RPMI8226 (cell line): ENCODE measurements at places on chromosomes 13 and 19.
A peak's percentile ranks its signal among the peaks of the same experiment; 100 is the strongest.

- no peak for DNase-seq
These were observed 4.9 kb upstream of the SBK3 start for GRCh38 chr19:55550321-55550650.

DNA sequence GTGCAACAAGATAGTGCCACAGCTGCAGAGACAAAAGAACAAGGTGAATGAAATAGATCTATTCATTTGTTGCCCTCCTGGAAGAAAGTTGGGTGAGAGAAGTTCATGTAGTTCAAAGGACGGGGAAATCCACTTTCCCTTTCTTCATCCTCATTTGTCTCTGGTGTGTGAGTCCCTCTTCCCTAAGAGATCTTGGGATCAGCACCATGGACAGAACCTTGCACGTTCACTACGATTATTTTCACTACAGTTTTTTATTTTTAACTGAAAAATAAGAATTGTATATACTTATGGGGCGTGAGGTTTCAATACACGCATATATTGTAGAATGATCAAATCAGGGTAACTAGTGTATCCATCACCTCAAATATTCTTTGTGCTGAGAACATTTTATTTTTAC, 29.2 kb downstream of the NLRP5 start:
- peak; percentile 54 for DNase-seq

- no peak for DNase-seq
These were observed 28.9 kb upstream of the POSTN start for GRCh38 chr13:37627428-37627827.

- no peak for DNase-seq
These were observed 909.5 kb upstream of the GPC6 start for GRCh38 chr13:92317066-92317465.

- DNase-seq: peak; percentile 78
These were observed 11.5 kb upstream of the CYP4F3 start for GRCh38 chr19:15629003-15629880.

DNA sequence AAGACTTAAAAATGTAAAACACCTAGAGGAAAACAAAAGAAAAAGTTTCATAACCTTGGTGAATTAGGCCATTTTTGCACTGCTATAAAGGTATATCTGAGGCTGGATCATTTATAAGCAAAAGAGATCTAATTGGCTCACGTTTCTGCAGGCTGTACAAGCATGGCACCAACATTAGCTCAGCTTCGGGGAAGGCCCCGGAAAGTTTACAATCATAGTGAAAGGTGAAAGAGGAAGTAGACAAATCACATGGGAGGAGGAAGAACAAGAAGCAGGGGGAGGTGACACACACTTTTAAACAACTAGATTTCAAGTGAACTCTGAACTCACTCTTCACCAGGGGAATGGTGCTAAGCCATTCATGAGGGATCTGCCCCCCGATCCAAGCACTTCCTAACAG, 1358.5 kb upstream of the PCDH9 start:
- DNase-seq: peak; percentile 66

DNA sequence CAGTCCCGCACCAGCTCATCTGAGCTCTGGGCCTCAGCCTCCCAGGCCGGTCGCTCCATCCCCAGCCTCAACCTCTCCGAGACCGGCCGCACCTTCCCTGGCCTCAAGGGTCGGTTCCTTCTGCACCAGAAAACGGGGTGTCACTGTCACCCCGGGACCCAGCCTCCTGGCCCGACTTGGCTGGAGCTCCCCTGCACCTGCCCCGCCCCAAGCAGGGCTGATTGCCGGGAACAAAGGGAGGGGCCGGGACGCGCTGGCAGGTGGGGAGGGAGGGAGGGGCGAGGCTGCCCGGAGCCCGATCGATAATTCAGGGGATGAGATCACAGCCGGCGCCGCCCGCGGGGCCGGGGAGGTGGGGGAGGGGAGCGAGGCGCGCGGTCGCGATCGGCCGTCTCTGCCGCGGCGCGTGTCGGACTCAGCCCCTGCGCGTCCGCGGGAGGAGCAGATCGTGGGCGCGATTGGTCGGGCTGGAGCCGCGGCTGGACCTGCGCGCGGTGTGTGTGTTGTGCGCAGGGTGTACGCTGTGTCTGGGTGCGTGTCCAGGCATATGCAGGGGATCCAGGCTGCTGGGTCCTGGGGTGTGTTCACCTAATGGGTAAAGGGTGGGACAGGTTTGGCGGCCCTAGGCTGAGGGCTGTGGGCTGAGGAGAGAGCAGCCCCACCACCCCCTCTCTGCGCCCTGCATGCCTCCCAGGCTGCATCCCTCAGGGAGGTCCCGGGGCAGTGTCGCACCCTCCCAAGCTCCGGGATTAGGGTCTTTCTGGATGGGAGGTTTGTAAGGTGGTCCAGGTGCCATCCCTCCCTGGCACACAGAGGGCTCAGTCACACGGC, 1.1 kb upstream of the SHC2 start:
- DNase-seq: no peak

DNA sequence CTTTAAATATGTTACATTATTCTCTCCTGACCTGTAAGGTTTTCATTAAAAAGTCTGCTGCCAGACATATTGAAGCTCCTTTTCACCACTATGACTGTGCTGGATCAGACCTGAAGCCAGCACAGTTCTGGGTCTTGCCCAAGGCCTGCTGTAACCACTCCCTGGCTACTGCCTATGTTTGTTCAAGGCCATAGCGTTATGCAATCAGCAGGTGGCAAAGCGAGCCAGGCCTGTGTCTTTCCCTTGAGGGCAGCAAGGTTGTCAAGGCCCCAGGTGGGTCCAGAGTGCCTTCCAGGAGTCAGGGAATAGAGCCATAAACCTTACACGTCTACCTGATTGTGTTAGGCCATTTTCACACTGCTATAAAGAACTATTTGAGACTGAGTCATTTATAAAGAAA, 496.8 kb upstream of the PCDH9 start:
- no peak for DNase-seq

GRCh38 chr13:50140153-50140552, 124.9 kb downstream of the KCNRG start:
- no peak for DNase-seq

DNA sequence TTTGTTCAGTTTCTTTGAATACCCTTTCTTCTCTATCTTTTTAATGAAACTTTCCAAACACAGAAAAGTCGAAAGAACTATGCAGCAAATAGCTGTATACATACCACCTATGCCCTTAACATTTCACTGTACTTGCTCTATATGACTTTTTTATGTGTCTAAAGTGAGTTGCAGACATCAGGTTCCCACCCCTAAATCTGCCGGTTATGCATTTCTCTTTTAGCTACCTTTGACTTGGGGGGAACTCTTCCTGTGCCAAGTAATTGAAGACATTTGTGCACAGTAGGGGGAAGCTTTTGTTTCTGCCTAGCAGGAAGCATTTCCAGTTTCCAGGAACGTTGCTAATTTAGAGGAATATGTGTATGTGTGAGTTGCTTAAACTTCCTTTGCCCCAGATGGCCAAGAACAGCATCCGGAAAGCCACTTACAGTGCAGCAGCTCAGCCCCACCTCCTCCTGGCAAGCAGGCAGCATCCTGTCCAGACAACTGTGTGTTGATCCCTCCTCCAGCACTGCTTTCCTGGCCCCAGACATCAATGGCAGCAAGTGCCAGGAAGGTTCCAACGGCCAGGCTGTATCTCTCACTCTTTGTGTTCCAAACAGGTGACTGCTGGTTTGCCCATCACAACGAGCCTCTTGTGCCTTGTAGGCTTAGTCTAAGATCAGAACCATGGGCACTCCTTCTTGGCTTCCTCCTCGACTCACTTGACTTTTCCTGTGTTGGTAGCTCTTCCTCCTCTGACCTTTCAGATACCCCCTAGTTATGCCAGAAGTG, 14.7 kb upstream of the GRAMD1A start:
- DNase-seq: no peak

DNA sequence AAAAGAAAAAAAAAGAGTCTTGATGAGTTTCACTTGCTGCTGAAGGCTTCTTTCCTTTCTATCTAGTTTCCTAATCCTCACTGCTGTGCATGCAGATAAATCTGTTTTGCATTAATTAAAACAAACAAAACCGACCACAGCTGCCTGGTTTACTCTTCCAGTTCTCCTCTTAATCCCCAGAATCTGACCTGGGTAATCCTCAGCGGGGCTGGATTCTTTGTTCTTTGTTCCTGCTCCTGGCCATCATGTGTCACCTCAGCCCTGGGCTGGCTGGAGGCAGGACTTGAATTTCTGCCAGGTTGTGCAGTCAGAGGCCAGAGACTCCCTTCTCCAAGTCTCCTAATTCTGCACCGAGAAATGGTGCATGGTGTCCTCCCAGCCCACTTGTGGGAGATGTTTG, 52.2 kb upstream of the CYP4F8 start:
- peak; percentile 63 for DNase-seq

GRCh38 chr13:91657283-91657682, 258.9 kb downstream of the GPC5 start:
- no peak for DNase-seq

DNA sequence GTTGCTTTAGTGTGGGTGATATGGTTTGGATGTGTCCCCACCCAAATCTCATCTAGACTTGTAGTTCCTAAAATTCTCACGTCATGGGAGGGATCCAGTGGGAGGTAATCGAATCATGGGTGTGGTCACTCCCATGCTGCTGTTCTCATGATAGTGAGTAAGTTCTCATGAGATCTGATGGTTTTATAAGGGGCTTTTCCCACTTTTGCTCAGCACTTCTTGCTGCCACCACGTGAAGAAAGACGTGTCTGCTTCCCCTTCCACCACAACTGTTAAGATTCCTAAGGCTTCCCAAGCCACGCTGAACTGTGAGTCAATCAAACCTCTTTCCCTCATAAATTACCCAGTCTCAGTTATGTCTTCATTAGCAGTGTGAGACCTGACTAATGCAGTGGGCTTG, 26.0 kb downstream of the OR10H4 start:
- no peak for DNase-seq

- no peak for DNase-seq
These were observed 2358.5 kb upstream of the PCDH20 start for GRCh38 chr13:63774133-63774532.

- no peak for DNase-seq
These were observed 10.0 kb downstream of the NKPD1 start for GRCh38 chr19:45150751-45151281.

DNA sequence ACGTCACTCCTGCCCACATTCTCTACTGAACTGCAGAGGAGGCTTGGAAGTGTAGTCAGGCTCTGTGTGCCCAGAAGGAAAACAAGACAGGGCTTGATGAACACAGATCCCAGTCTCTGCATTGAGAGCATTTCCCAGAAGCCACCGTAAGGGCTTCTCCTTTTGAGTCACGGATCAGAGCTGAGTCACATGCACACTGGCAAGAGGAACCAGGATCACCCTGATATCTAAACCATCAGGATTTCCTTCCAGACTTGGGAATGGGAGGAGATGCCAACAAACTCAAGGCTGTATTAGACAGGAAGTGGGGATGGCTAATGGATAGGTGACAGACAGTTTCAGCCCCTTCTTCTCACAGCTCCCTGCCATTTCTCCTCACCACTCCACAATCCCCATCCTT, 17.7 kb upstream of the FBXO17 start:
- DNase-seq: no peak

DNA sequence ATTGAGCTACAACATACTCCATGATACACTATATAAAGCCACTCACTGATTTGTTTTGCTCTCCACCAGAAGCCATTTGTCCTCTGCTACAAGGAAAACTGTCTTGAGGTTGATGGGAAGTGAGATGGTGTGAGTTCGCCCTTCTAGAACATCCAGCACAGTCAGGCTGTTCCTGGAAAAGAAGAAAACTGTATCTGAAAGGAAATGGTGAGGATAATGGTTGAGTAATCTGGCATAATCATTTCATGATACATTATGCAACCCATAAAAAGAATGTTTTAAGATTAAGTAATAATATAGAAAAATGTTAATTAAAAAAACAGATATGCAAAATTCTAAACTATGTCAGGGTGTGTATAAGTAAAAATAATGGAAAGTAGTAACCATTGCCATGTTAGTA, 233.9 kb downstream of the RGCC start:
- DNase-seq: no peak

GRCh38 chr13:52903320-52903719, 54.9 kb upstream of the PCDH8 start:
- peak; percentile 21 for DNase-seq

DNA sequence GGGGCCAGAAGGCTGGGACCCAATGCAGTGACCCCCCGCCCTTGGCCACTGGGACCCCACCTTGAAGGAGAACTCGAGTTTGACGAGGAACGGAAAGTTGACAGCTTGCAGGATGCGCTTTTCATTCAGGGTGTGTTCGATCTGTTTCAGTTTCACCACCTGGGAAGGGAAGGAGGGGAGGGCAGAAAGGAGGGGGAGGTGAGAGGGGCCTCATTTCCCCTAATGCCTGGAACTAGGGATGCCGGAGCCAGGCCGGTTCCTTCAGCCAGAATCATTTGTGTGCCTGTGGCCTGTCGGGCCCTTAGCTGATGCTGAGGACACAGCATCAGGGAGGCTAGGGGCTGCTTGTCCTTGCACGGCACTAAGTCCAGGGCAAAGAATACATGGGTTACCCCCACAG, 12.2 kb upstream of the SAMD1 start:
- peak; percentile 78 for DNase-seq

DNA sequence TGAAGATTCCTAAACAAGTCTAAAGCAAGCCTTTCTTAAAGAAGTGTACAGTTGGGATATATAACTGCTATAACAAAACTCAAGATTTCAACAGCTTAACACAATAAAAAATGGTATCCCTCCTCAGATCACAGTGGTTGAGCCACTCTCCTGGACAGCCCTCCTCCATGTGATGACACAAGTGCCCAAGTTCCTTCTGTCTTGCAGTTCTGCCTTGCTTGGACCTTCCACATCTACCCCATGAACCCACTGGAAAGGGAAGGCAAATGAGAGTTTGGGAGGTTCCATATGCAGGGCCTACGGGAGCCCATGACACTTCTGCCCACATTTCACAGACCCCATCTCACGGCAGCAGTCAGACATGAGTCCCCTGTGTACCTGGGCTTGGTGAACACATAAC, 659.2 kb downstream of the UQCRFS1 start:
- DNase-seq: no peak

DNA sequence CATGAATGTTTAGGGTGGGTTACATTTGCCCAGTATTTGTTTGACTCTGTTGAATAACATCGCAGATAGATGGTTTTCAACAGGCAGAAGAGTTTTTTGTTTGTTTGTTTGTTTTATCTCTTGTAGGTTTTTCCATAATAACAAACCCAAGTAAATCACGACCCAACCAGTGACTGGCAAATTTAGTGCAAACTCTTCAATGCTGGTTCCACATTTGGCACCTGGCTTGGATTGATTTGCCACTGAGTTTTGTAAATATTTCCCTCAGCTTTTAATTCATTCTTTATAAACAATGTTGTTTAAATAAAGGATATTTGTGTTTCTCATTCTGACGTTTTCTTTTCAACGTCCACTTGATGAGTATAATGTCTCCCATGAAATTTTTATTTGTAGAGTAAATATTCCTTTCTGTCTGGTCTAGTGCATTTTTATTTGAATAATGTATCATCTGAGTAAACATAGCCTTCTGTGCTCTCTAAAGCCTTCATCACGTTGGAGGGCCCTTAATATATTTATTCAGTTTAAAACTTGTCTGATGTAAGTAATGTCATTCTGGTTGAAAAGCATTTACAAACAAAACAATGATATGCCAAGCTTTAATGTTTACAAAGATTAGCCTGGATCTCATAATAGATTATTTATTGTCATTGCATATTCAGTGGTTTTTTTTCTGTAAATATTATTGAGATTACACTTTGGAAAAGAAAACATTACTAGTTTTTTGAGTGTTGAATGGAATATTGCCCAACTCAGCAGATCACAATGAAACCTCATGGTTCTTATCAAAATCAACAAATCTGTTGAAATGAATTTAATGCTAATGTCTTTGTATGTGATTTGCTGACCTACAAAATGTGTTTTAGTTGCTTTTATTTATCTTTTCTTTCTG, 90.4 kb upstream of the PEG3 start:
- DNase-seq: no peak
